ENCODE measurements at places on chromosomes 7 and 10. TPM values are rescaled to one million over a fixed set of nuclear protein-coding genes. Genes with fewer than 3 reads are reported as not detected.

Gene TMEM196
- not detected for total RNA-seq

Gene SPRN
- total RNA-seq: not detected

Gene EFCAB10
- not detected for total RNA-seq

DNA sequence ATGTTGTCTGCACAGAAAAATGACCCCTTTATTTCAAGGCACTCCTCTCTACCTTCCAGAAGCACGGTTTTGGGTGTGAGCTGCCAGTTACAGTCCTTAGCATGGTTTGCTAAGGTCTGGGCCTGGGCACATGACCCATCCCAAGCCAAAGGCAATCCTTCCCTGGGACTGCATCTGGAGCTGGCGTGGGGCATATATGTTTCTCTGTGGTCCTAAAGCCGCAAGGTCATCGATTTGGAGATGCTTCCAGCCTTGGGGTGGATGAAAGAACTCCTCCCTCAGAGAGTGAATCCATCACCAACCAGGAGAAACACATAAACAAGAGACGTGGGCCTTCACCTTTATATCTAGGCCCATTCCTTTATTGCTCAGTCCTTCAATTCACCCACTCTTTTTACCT lies 50.1 kb upstream of the IGFBP3 start:
- no peak for DNase-seq

GRCh38 chr7:17640730-17641377 lies 299.4 kb downstream of the SNX13 start:
- DNase-seq: no peak

- no peak for DNase-seq
Observed at GRCh38 chr10:74167443-74167842, 16.4 kb downstream of the ADK start.

DNA sequence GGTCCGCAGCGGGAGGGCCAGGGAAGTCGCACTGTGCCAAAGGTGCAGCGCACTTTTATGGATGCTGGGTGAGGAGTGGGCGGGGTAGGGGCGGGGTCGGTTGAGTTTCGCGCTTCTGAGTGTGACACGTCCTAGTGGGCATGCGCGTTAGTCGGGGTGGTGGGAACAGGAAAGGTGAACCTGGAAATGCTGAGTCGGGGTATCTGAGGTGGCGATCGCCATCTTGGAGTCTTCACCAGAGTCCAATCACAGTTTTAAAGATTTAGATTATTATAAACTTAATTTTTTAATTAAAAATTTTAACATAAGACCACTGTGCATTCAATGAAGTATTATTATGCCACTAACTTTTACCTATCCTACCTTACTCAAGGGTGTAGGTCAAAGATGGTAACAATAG lies 45.7 kb downstream of the ZNF138 start:
- DNase-seq: no peak

DNA sequence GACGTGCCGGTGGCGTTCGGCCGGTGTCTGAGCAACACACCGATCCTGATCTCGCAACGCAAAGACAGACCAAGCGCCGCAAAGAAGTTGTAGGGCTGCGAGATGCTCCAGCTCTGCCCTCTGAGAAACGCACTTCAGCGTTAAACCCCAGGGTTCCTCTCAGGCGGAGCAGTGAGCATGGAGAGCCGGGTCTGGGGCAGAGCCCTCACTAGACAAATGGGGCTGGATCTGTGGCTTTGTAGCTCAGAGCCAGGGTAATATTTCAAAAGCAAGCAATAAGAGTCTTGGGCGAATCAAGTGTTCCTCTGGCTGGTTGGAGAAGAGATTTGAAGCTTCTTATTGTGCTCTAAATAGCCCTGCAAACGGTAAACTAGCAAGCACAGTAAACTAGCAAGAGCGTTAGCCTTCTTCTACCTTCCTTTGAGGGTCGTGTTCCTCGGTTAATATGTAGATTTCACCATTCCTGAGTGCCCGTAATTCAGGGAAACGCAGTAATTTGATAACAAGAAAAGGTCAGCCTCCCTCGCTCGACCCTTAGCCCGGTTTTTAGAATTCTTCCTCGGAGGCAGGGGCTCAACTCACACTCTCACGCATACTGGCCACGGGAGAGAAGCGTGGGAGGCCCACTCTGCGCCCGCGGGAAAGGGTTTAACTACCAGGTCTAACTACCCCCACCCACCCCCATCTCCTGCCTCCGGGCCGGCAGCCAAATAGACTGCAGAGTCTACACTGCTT lies 6.7 kb downstream of the SKAP2 start:
- peak; percentile 36 for DNase-seq
